ENCODE measurements at places on chromosomes 4 and X.

DNA sequence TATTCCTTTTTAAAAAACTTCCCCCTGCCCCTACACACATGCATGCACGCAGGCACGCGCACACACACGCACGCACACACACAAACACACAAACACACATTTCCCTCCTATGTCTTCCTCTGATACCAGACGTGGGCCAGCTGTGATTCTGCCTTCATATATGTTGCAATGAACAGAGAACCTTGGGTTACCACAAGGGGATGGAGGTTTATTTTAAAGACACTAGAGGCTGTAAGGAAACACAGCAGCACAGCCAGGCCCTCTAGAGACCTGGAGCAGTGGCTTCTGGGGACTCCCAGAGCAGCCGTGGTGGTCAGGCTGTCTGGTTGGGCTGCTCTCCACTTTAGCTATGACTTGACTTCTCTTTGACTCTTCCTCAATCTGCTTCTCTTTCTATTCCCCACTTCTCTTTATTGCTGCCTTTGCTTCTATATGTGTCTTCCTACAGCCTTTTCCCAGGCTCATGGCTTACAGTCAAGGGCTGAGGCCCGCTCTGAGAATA is 3.2 kb upstream of the TLR10 start:
- DNase-seq, result no peak

DNA sequence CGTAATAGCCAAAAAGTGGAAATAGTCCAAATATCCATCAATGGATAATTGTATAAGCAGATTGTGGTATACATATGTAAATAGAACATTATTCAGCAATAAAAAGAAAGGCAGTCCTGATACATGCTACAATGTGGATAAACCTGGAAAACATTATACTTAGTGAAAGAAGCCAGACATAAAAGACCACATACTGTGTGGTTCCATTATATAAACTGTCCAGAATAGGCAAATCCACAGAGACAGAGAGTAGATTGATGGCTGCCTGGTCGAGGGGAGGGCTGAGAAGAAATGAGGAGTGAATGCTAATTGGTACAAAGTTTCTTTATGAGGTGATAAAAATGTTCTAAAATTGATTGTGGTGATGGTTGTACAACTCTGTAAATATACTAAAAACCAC is 397.4 kb upstream of the RPS6KA3 start:
- DNase-seq, result no peak

GRCh38 chrX:3504916-3505315 is 158.5 kb upstream of the MXRA5 start:
- no peak for DNase-seq

GRCh38 chr4:170656506-170656905 is 566.8 kb upstream of the AADAT start:
- no peak for DNase-seq

- no peak for DNase-seq
Measured at GRCh38 chr4:3013839-3014350, 50.5 kb downstream of the GRK4 start.

GRCh38 chrX:134407065-134407376 is 52.9 kb upstream of the HPRT1 start:
- no peak for DNase-seq

DNA sequence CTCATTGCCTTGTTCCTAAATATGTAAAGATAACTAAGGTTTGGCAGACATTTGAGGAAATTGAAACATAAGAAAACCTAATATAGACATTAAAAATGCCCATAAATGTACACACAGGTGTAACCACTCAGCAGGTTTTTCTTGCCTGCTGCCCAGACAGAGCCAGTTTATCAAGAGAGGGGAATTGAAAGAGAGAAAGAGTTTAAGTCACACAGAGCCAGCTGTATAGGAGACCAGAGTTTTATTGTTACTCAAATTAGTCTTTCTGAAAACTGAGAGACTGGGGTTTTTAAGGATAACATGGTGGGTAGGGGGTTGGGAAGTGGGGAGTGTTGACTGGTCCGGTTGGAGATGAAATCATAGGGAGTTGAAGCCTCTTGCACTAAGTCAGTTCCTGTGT is 119.0 kb downstream of the CFAP299 start:
- DNase-seq, result no peak

DNA sequence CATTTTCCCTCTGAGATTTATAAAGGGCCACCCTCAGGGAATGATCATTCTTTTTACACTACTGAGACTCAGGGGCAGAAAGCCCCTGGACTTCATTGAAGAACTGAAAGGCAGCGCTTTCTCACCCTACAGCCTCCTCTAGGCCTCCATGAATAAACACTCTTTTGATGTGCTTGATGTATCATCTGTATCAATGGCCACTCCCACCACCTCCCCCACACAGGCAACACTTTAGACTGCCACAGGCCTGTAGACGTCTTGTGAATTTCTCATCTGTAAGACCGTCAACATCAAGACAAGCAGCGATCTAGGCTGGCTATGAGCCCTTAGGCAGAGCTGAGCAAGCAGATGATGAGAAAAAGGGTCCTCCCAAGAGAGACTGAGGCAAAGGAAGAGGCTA is 123.2 kb downstream of the HUWE1 start:
- DNase-seq, result no peak

- no peak for DNase-seq
Measured at GRCh38 chrX:71282514-71283402, 677 bp upstream of the NONO start.

GRCh38 chr4:26223155-26223554 is 97.7 kb upstream of the RBPJ start:
- DNase-seq, result peak; percentile 77

GRCh38 chr4:139279760-139280620 is at the start of gene MGARP:
TSS of gene MGARP (minus strand) at chr4:139280225. CDS start at chr4:139280158, 67 bp downstream.
- peak; percentile 30 for DNase-seq

GRCh38 chr4:28482580-28483270 is 1622.1 kb downstream of the STIM2 start:
- peak; percentile 7 for DNase-seq

DNA sequence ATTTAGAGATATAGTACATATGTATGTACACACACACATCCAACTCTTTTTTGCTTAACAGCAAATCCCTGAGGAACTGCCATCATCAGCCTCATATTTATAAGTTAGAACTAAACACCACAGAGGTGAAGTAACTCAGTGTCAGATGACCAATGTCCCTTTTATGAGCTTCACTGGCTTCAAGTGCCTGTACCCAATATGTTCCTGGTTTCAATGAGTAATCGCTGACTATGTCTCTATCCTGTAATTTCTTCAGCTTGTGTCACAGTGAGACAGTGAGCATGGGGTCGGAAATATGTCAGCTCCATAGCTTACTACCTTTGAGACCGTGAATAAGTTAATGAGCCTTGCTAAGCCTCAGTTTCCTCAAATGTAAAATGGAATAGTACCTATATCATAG is 136.2 kb upstream of the RASGEF1B start:
- no peak for DNase-seq

GRCh38 chr4:169418846-169419245 is 148.1 kb upstream of the SH3RF1 start:
- no peak for DNase-seq

DNA sequence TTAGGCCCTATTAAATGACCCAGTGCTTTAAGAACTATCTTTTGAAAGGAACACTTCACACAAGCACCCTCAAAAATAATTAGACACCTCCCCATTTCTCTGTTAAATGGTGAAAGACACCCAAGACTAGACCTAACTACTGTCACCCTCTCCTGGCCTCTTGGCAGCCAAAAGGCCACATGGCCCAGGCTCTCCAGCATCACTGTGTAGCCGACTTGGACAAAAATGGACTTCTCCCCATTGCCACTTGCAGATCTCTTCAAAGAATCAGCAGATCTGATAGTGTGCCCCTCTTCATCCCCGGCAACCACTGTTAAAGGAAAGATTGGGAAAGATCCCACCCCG is 2.0 kb downstream of the MID1IP1 start:
- no peak for DNase-seq

DNA sequence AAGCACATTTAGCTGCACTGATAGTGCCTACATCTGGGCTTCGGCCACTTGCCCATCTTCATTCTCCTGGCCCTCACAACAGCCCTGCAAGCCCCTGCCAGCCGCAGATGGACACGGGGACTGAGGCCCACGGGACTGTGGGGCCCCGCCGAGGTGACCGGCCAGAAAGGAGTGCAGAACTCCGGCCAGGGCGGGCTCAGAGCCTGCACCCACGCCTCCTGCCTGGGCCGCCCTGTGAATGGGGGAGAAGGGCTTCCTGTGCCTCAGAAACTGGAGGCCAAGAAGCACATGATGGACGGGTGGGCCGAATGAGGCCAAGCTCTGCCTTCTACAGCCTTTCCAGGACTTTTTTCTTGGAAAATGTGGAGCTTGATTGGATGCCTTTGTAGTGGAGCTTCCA is 35.7 kb upstream of the HGFAC start:
- DNase-seq, result no peak

DNA sequence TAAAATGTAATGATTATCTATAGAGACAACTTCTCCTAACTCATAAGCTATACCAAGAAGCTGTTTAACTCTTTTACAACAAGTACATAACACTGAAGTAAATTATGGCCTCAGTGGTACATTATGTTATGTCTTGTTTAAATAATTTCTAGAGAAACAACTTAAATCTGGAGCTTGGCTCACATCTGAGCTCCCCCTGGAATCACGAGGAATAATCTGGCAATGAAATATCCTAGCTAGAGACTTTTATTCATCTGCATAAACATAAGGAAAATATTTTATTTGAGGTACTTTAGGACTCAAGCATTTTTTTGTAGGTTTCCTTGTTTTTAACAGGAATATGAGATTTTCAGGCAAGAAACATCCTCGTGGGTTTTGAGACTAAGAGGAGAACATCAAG is 354.7 kb upstream of the SLC7A11 start:
- DNase-seq, result no peak

GRCh38 chr4:26493461-26493860 is 3.2 kb upstream of the CCKAR start:
- DNase-seq, result no peak

DNA sequence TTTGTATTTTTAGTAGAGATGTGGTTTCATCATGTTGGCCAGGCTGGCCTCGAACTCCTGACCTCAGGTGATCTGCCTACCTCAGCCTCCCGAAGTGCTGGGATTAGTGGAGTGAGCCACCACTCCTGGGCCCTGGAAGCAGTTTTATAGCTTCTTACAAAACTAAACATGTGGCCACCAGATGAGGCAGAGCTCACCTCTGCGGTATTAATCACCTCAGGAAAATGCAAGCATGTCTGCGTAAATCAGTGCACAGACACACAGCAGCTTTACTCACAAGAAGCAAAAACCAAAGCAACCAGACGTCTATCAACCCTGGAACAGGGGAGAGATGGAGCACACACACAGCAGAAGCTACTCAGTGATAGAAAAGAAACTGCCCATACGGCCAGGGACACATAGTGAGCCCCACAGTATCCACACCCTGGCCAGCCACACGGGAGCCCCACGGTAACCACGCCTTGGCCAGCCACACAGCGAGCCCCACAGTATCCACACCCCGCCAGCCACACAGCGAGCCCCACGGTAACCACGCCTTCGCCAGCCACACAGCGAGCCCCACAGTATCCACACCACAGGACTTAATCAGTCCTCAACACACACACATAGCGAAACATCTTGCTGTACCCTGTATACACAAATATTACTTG is 30.2 kb downstream of the PPP2R3B start:
- DNase-seq, result no peak

- no peak for DNase-seq
Measured at GRCh38 chrX:71556036-71556435, 22.2 kb upstream of the GCNA start.

DNA sequence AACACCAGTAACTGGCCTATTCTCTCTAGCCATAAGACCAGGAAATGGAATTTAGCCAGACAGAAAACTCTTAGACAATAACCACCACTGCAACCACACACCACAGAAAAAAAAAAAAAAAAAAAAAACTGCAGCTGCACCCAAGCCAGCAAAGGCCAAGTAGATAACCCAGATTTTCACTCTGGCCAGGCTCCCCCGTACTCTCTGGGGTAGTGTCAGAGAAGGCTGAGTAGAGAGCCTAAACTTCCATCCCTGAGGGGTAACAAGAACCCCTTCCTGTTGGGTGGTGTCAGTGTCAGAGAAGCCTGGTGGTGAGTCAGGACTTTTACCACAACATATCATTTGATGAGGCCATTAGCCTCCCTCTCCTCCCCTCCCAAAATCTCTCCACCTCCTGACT is 5.6 kb upstream of the DLG3 start:
- DNase-seq, result no peak

GRCh38 chr4:120685756-120686278 is 236.7 kb downstream of the PRDM5 start:
- DNase-seq, result no peak

GRCh38 chr4:6907658-6908191 is 1.9 kb upstream of the TBC1D14 start:
- DNase-seq, result no peak

DNA sequence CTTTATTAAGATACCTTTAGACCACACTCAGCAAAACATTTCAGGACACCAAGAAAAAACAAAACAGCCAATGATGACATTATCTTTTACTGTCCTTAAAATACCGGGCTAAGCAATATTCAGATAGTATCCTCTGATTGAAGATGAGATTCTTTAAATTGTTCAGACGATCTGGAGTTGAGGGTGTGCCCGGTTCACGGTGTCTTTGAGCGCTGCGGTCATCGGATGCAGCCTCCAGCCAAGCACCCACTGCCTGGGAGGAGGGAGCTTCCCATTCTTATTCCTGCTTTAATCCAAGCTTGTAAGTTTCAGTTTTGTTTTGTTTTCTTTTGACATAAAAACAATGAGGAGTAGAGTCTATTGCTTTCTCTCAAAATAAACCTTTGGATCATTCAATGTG is 14.1 kb downstream of the FAM149A start:
- no peak for DNase-seq

DNA sequence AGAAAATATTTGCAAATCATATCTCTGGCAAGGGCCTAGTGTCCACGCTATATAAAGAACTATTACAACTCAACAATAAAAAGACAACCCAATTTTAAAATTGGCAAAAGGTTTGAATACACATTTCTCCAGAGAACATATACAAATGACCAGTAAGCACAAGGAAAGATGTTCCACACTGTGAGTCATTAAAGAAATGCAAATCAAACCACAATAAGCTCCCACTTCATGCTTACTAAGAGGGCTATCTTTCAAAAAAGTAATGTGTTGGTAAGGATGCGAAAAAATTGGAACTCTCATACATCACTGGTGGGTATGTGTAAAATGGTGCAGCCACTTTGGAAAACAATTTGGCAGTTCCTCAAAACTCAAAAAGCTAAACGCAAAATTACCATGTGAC is 884.0 kb upstream of the INTU start:
- peak; percentile 59 for DNase-seq

GRCh38 chrX:39839371-39839770 is 258.4 kb downstream of the BCOR start:
- DNase-seq, result no peak

DNA sequence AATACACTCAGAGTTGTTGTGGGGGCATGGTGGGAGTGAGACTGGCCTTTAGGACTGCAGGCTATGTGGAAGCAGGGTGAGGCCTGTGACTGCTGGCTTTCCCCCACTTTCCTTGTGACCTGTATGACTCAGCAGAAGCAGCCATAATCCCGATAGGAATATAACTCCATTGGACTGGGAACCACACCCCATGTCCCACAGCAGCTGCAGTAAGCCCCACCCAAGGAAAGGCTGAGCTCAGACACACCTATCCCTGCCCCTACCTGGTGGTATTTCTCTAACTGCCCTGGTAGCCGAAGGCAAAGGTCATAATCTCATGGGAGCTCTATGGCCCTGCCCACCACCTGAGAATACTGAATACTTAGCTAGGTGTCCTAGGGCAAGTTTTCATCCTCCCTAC is 169.3 kb downstream of the GC start:
- DNase-seq, result no peak

- DNase-seq, result no peak
Measured at GRCh38 chrX:12240491-12240890, 102.2 kb downstream of the FRMPD4 start.
